BJ (cell line): ENCODE measurements at places on chromosomes 4 and X. TPM values are rescaled to one million over a fixed set of nuclear protein-coding genes. Genes with fewer than 3 reads are reported as not detected.

GRCh38 chr4:36553029-36553428 lies 271.6 kb downstream of the DTHD1 start:
- DNase-seq = no peak

Gene NWD2
- not detected in 2 replicates for polyA plus RNA-seq

GRCh38 chr4:83569987-83570386 lies 34.1 kb downstream of the GPAT3 start:
- DNase-seq = no peak

Gene CXCL6
- polyA plus RNA-seq = 0.06 and 0.12 TPM in 2 replicates

Gene SLITRK2
- polyA plus RNA-seq = not detected in 2 replicates

DNA sequence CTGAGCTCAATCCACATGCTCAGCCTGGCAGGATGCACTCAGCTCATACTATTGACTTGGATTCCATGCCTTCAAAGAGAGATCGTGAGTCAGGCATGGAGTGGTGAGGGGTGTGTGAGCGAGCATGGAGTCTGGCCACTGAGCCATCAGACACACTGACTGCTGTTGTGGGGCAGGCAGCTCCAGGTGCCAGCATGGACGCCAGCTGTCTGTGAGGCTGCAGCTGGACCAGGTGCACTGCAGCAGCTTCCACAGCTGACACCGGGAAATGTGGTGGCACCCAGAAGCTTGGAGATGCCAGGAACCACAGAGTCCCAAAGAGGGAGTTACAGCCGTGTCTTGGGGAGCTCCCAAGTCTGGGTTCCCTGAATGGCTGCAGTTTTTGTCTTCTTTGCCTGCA lies 1026.4 kb upstream of the ADGRL3 start:
- no peak for DNase-seq

GRCh38 chr4:147371661-147372060 lies 109.2 kb upstream of the EDNRA start:
- DNase-seq = no peak

GRCh38 chrX:130468395-130468923 lies 66.7 kb downstream of the RBMX2 start:
- DNase-seq = no peak

Gene POU3F4
- polyA plus RNA-seq = not detected in 2 replicates

Gene TRIML2
- not detected in 2 replicates for polyA plus RNA-seq

GRCh38 chr4:108219998-108220397 lies 51.3 kb upstream of the LEF1 start:
- no peak for DNase-seq

- no peak for DNase-seq
Measured at GRCh38 chr4:149754526-149754925, 61.1 kb downstream of the IQCM start.
